ENCODE measurements at places on chromosomes 12 and 14.

DNA sequence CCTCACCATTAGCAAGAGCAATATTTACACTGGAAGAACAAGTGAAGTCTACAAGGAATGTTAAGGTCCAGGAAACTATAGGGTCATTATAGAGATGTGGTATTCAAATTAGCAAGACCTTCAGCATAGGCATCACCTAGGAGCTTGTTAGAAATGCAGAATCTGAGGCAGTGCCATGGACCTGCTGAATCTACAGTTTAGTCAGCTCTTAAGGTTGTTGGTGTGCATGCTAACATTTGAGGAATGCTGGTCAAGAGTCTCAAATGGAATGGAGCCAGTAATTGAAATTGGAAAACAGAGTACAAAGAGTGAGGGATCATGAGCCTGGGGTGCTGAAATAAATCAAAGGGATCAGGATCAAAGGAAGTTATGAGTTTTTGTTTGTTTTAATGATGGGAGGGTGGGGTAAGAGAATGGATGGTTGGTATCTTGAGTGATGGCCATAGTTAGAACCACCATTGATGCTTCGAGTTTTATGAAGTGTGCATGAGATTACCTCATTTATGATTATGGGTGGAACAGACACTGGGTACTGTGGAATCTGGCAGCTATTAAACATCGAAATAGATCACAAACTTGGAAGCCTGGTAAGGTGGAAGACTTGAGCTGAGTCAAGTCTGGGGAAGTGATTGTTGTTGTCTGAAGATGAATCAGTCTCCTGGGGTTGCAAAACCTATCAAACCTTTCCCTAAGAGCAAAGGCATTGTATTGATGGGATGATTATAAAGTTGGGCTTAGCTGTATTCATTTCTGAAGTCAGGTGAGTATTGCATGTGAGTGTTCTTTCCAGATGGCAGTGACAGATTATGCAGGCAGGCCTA is 323.3 kb upstream of the E2F7 start:
- no peak for DNase-seq

GRCh38 chr12:53965281-53966084 is 7.4 kb upstream of the HOXC11 start:
- DNase-seq, result no peak

DNA sequence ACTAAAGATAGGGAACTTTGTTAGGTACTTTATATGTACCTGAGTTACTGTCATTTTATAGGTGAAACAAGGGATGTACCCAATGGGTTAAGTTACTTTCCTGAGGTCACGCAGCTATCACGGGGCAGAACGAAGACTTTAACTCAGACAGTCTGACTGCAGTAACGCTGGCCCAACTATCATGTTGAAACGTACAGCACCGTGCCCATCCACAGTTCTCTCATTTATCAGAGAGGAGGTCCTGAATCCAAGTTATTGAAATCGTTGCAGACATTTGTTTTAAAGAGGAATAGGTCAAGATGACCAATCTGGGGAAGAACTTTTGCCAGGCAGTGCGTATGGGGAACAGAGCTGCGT is 587 bp upstream of the C12orf75 start:
- no peak for DNase-seq

- no peak for DNase-seq
These were observed 89.7 kb upstream of the ETV6 start for GRCh38 chr12:11559626-11560340.

- DNase-seq, result no peak
These were observed 17.9 kb downstream of the SPRING1 start for GRCh38 chr12:116719731-116720528.
